ENCODE measurements at places on chromosomes 12 and 14. TPM values are rescaled to one million over a fixed set of nuclear protein-coding genes. Genes with fewer than 3 reads are reported as not detected.

The TAS2R9 gene
- total RNA-seq: not detected

DNA sequence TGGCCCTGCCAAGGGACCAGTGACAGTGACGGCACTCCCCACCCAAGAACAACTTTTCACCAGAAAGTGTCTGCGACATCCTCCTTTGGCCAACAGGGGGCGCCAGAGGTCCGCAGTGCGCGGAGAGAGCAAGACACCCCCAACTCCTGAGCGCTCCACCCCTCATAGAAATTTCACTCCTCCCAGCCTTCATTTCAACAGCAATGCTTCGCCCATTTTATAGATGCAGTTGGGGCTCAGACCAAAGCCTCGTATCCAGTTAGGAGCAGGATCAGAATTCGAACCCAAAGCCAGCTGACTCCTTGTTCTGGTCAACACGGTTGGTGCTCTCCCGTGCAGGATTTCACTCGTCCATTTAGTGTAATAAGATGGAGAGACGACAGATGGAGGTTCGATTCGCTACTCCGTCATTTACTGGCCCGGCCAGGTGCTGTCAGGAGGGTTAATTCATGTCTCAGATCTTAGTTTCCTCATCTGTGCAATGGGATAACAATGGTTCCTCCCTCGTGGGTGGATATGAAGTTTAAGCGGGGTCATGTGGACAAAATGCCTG is 2.4 kb upstream of the POP5 start:
- peak; percentile 65 for DNase-seq

- no peak for DNase-seq
These were observed 5.0 kb upstream of the FBRSL1 start for GRCh38 chr12:132484891-132485441.

DNA sequence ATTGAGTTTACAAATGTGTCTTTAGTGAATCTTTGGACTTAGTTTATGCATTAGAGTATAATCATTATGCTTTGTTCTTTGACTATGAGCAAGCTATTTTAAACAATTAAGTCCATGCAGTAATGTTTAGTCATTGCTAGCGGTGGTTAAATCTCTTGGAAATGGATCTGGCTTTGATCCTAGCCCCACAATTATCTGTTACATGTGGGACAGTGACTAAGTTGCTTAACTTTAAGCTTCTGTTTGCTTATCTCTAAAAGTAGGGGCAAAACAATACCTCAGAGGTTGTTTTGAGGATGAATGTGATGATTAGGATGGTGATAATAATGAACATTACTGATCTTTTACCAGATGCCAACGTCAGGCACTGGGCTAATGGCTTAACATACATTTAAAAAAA is 124.2 kb downstream of the NPAS3 start:
- DNase-seq: no peak

The WNT5B gene
- 3.6 TPM for total RNA-seq

GRCh38 chr12:40464121-40464520 is 228.1 kb upstream of the CNTN1 start:
- no peak for DNase-seq

DNA sequence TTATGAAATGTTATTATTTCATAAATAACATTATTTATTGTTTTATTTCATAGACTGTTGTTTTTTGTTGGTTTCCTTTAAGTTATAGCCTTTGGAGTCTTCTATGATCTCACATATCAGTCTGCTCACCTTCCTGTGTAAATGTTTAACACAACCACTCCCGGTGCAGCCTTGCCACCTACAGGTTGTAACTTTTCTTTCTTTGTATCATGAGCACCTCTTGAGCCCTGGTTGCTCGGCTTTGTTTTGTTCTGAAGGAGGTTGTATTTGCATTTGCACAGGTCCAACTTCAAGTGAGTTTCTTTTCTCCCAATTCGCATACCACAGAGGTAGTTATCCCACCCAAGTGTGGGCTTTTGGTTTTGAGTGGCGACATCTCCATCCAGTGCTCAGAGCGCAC is 121.4 kb downstream of the SLC15A4 start:
- DNase-seq: no peak

The SYNE3 gene
- total RNA-seq: 88.3 TPM

DNA sequence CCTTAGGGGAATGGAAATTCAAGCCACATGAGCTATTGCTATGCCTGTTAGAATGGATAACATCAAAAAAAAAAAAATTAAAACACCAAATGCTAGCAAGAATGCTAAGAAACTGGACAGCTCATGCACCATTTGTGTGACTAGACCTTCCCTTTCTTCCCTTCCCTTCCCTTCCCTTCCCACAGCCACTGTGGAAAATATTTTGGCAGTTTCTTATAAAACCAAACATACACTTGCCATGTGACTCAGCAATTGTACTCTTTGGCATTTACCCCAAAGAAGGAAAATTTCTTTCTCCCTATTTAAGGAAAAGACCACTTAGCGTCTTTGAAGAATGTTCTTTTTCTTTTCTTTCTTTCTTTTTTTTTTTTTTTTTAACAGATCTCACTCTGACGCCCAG is 49.1 kb upstream of the FKBP4 start:
- no peak for DNase-seq

DNA sequence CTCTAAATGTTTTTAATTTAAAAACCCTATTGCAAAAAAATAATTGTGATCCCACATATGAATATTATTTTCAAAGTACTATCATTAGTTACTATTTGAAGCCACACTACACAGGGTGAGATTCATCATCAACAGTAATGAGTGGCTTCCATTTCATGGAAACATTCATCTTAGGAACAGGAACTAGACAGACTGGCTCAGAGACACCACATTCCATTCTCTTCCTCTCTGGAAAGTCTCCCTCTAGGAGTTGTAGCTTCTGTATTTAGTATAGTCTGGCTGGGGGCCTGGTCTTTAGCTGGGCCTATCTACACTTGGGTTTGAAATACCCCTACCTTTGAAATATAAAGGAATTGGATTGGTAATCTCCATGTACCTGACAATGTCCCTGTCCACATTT is 6.2 kb upstream of the VDR start:
- no peak for DNase-seq

The OR6C6 gene
- not detected for total RNA-seq

DNA sequence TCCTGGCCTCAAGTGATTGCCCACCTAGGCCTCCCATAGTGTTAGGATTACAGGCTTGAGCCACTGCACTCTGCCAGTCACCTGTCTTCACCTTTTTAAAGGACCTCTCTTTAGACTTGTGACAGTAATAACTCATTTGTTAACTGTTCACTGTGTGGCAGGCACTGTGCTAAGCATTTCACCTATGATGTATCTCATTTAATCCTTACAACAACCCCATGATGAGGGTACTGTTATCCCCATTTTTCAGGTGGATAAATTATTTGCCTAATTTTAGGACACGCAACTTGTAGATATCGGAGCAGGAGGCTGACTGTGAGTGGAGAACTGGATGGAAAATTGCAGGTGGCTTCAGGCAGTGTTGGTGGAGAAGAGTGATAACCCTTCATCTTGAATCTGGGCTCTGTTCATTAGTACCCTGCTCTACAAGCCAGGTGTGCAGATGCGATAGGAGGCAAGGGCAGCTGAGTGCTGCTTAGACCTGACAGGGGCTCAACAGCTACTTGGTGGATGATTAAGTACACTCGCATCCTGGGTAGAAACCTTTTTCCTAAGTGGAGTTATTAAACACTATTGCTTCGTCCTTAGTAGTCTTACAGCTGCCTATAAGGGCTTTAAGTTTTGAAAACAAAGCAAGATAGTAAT is 2.7 kb downstream of the TCTN1 start:
- no peak for DNase-seq

DNA sequence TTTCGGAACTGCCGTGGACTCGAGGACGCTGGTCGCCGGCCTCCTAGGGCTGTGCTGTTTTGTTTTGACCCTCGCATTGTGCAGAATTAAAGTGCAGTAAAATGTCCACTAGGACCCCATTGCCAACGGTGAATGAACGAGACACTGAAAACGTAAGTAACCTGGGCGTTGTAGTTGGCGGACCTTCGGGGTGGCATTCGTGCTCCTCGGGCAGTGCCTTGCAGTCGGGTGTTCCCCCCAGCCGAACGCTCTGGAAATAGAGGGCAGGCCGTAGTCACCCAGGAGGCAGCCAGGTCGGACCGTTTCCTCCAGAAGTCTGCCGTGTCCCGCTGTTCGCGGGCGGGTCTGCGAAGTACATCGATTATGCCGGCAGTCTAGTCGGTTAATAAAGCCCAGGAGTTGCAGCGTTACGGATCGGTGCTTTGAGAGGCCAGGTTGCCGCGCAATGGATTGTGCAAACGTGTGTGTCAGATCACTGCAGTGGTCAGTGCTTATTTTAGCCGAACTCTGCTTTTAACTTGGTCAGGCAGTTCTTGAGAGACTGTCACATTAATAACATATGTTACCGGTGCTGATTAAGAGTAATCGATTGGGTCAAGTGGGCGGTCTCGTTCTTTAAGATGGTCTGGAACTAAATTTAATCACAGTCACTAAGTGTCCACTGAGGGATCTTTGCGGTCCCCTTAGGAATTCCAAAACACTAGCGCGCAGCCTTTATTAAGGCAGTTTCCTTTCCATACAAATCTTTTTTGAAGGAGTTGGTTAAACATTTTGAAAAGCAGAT is 906 bp downstream of the MARK3 start:
- no peak for DNase-seq

- no peak for DNase-seq
These were observed 111.0 kb downstream of the BICD1 start for GRCh38 chr12:32217354-32218310.

The TUBA1C gene
- total RNA-seq: 178 TPM

- no peak for DNase-seq
These were observed 146.5 kb downstream of the SAMD4A start for GRCh38 chr14:54713379-54713778.

- no peak for DNase-seq
These were observed 20.7 kb upstream of the SDR39U1 start for GRCh38 chr14:24463017-24463883.

The KLHL28 gene
- total RNA-seq: 7.9 TPM

DNA sequence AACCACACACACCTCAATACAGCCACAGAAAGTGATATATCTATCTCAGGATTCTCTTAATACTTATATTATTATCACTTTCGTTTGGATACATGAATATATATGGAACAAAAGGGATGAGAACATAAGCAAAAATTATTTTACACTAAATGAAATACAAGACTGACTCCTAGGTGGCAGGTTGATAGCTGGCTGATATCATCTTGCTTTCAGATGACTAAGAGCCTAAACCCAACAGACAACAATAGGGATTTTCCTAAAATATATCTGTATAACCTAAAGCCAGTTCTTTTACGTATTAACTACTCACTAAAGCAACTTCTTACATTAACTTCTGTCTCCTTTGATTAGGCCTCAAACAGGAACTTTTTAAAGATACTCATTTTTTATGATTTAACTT is 65.1 kb downstream of the BAZ1A start:
- DNase-seq: no peak

GRCh38 chr14:76376409-76376877 is 506 bp downstream of the ESRRB start:
- no peak for DNase-seq

DNA sequence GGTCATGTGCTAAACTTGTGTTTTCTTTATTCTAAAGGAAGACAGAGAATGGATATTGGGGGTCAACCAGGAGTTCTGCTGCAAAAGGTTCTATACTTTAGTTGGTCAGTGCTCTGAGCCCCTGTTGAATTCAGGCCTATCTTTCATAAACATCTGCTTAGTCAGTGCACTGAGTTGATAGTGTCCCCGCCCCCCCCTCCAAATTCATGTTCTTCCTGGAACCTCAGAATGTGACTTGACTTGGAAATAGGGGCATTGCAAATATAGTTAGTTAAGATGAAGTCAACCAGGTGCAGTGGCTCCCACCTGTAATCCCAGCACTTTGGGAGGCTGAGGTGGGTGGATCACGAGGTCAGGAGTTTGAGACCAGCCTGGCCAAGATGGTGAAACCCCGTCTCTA is 23.3 kb downstream of the CHST11 start:
- DNase-seq: no peak

DNA sequence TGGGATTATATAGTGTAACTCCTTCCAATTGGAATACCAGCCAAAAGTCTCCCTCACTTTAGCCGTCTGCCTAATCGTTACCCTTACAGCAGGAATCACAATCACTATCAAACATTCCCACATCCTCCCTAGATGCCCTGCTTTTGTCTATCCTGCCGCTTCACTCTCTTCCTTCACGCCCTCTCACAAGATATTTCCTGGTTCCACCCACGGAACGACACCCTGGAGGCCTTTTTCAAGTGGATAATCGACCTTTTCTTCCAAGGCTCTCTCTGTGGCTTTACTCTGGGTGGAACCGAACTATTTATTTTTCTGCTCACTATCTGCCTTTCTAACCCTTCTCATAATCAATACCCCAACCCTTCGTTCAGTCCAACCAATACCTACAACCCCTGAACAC is 58.9 kb downstream of the MOK start:
- no peak for DNase-seq

The SLC6A13 gene
- total RNA-seq: not detected

DNA sequence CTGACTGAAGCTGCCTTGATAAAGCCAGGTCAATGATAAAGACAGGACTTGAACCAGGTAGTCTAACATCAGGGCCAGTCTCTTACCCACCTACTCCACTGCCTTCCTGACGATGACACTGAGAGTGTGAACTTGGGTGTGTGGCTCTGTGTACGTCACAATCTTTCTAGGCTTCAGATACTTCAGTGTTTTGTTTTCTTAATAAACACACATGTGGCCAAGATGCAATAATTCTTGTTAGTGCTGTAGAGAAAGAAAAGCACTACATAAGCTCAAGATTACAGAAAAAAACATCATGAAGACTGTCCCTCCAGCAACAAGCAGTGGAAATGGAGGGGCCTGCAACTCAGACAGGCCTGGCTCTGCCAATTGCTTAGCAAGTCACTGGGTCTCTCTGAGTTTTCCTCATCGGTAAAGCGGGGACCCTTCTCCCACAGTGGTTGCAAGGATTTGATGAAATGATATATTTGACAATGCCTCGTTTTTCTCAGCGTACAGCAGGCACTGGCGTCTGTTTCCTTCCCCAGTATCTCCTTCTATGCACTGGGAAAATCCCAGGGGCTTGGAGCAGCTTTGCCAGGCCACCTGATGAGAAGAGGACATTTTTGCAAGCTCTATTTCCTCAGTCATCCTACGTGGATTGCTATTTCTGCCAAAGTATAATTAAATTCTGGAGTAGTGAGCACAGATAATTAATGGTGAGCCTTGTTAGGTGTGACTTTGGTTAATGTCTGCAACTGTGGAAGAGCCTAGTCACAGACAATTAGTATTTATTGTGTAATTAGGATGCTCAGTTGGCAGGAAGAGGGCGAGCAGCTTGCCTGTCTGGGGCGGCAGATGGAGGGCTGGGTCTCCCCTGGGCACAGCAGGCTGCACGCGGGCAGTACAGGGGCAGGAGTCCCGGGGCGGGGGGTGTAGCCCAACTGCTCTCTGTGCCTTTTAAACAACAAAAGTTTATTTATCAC is 55.8 kb upstream of the CHGA start:
- DNase-seq: no peak

DNA sequence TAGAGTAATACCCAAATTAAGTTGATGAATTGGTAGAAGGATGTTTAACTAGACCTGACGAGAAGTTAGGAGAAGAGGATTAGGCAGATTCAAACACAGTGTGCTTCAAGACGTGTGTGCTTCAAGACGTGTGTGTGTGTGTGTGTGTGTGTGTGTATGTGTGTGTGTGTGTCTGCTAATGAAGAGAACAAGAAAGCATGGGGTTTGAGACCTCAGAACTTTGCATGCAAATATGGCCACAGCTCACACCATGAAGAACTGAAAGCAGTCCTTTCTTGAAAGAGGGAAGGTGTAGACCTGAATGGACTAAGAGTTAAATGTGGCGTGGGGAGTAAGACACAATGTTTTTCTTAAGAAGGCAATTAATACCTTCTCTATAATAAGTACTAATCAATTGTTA is 32.5 kb upstream of the SSPN start:
- DNase-seq: no peak

- no peak for DNase-seq
These were observed 87.4 kb downstream of the PAPOLA start for GRCh38 chr14:96589577-96589976.

All from omental fat pad (tissue), 4 donors.